GM23338 (cell line): ENCODE measurements at places on chromosomes 2 and 18. TPM values are rescaled to one million over a fixed set of nuclear protein-coding genes. Genes with fewer than 3 reads are reported as not detected.
A peak's percentile ranks its signal among the peaks of the same experiment; 100 is the strongest.

The MARCHF4 gene
- total RNA-seq: 1.1 and 1.2 TPM in 2 replicates

The SCG2 gene
- 0.31 TPM in 2 replicates for total RNA-seq

The INO80C gene
- total RNA-seq: 16.3 and 22.6 TPM in 2 replicates

- DNase-seq: no peak
- H3K4me1 ChIP-seq: peaks cover 13% of the 10 kb centered on the region
- H3K4me3 ChIP-seq: no peak overlapping the region
- H3K36me3 ChIP-seq: no peaks in the 10 kb centered on the region
- H3K27ac ChIP-seq: no peak overlapping the region
Measured at GRCh38 chr2:46148369-46148736, 148.9 kb upstream of the EPAS1 start.

DNA sequence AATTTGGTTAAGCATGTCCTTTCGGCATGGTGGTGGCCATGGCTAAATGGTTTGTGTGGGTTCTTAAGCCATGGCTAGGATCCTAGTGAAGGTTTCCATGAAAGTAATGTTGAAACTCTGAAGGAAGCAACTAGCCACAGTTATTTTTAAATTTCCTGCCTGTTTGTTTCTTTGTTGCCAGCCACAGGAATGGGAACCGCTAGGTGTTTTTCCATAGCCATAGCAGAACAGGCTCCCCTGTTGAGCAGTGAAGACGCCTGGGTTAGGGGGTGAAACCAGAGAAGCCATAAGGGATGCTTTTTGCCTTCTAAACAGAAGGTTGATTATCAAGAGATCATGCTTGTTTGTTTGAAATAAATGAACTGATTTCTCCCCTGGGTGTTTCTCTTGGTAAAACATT, 60.1 kb upstream of the CHMP1B start:
- no peak for DNase-seq
- no peaks in the 10 kb centered on the region for H3K27me3 ChIP-seq
- H3K4me3 ChIP-seq: no peak overlapping the region
- peak overlapping the region; percentile 14; the same call in 1 of the 2 replicates for H3K27ac ChIP-seq

GRCh38 chr2:239879423-239880084, 145.6 kb downstream of the NDUFA10 start:
- no peak for DNase-seq
- no peak overlapping the region for H3K4me3 ChIP-seq
- no peaks in the 10 kb centered on the region for H3K4me1 ChIP-seq
- no peaks in the 10 kb centered on the region for H3K27me3 ChIP-seq
- H3K27ac ChIP-seq: no peak overlapping the region

GRCh38 chr2:199663157-199663556, 187.8 kb downstream of the FTCDNL1 start:
- peak; percentile 24 for DNase-seq
- no peak overlapping the region for H3K4me3 ChIP-seq
- H3K27me3 ChIP-seq: peaks cover 13% of the 10 kb centered on the region; the same call in 1 of the 2 replicates
- no peaks in the 10 kb centered on the region for H3K36me3 ChIP-seq
- H3K4me1 ChIP-seq: peaks cover 5% of the 10 kb centered on the region; the same call in 1 of the 2 replicates

GRCh38 chr2:230601510-230601909, 111.1 kb upstream of the CAB39 start:
- H3K36me3 ChIP-seq: no peaks in the 10 kb centered on the region
- DNase-seq: no peak
- no peak overlapping the region for H3K27ac ChIP-seq
- peaks cover 9% of the 10 kb centered on the region for H3K4me1 ChIP-seq
- no peaks in the 10 kb centered on the region for H3K27me3 ChIP-seq

DNA sequence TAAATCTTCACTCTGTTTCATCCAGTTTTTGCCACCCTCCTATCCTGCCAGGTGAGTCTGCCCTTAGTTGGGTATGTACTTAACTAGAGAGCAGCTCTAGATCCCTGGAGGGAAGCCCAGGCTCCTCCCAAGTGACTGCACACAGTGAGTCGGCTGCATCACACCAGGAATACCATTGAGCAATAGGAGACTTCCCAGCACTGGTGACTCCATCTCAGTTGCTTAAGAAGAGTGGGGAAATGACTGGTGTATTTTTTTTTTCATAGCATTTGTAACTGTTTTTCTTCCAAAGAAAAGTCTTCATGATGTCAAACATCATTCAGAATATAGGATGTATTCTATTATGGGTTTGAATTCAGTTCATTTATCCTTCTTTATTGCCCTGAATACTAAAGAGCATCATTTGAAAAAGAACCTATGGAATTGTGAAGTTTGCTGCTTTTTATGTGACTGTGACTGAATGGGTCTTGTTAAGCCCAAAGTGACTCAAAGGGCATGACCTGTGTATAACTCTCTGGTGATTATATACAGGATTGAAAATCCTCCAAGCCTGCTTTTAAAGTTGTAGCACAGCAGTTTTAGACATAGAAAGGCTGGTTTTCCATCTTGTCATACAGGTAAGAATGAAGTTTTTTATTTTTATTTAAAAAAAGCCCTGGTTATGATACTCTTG, 84.3 kb downstream of the MAP3K20 start:
- no peaks in the 10 kb centered on the region for H3K4me1 ChIP-seq
- no peak overlapping the region for H3K27ac ChIP-seq
- DNase-seq: peak; percentile 35
- no peak overlapping the region for H3K4me3 ChIP-seq
- no peaks in the 10 kb centered on the region for H3K27me3 ChIP-seq
- H3K36me3 ChIP-seq: no peaks in the 10 kb centered on the region

- H3K27me3 ChIP-seq: no peaks in the 10 kb centered on the region
- no peak overlapping the region for H3K27ac ChIP-seq
- no peaks in the 10 kb centered on the region for H3K36me3 ChIP-seq
- H3K4me1 ChIP-seq: peaks cover 11% of the 10 kb centered on the region
Measured at GRCh38 chr18:9419956-9420631, 55.2 kb upstream of the RALBP1 start.

- peak overlapping the region; percentile 87 for H3K27ac ChIP-seq
- H3K36me3 ChIP-seq: no peaks in the 10 kb centered on the region; the same call in 1 of the 2 replicates
- peak overlapping the region; percentile 76 for H3K4me3 ChIP-seq
- no peaks in the 10 kb centered on the region for H3K27me3 ChIP-seq
- no peak for DNase-seq
Measured at GRCh38 chr2:18559531-18560030, 872 bp downstream of the RDH14 start.

GRCh38 chr2:55089726-55090125, 39.5 kb upstream of the RTN4 start:
- H3K4me1 ChIP-seq: no peaks in the 10 kb centered on the region
- no peak overlapping the region for H3K4me3 ChIP-seq
- DNase-seq: no peak
- H3K27me3 ChIP-seq: no peaks in the 10 kb centered on the region
- no peaks in the 10 kb centered on the region; the same call in 1 of the 2 replicates for H3K36me3 ChIP-seq
- no peak overlapping the region for H3K27ac ChIP-seq

- H3K27ac ChIP-seq: 0 out of 2 replicates have a peak overlapping the region, but pooled peaks have one; percentile 1
- peaks cover 3% of the 10 kb centered on the region; the same call in 1 of the 2 replicates for H3K4me1 ChIP-seq
- H3K36me3 ChIP-seq: no peaks in the 10 kb centered on the region
- H3K27me3 ChIP-seq: no peaks in the 10 kb centered on the region
- H3K4me3 ChIP-seq: no peak overlapping the region
- DNase-seq: no peak
Measured at GRCh38 chr2:21571686-21572085, 447.9 kb downstream of the TDRD15 start.

GRCh38 chr18:36366994-36367839, 69.7 kb downstream of the FHOD3 start:
- H3K36me3 ChIP-seq: no peaks in the 10 kb centered on the region
- H3K27ac ChIP-seq: no peak overlapping the region

DNA sequence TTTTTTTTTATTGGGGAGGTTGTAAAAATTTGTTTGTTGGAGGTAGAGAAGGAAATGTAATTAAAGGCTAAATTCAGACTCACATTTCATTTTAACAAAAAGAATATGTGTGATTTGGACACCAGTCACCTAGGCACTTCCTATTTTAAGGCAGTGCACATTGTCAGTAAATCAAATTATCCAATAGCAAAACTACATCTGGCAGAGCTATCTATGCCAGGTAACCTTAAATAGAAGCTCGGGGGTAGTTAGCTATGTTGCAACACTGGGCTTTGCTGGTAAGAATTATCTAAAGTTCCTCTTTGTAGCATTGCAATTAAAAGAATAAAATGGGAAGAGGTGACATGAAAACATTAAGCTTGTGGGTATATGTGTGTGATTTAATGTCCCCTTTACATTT, 1064.4 kb upstream of the ZEB2 start:
- DNase-seq: no peak
- H3K4me1 ChIP-seq: no peaks in the 10 kb centered on the region
- H3K4me3 ChIP-seq: no peak overlapping the region
- H3K27me3 ChIP-seq: no peaks in the 10 kb centered on the region
- no peak overlapping the region for H3K27ac ChIP-seq
